ENCODE measurements at places on chromosomes 2 and 18. TPM values are rescaled to one million over a fixed set of nuclear protein-coding genes. Genes with fewer than 3 reads are reported as not detected.

- no peak for DNase-seq
Observed at GRCh38 chr2:62372824-62373223, 133.2 kb downstream of the TMEM17 start.

DNA sequence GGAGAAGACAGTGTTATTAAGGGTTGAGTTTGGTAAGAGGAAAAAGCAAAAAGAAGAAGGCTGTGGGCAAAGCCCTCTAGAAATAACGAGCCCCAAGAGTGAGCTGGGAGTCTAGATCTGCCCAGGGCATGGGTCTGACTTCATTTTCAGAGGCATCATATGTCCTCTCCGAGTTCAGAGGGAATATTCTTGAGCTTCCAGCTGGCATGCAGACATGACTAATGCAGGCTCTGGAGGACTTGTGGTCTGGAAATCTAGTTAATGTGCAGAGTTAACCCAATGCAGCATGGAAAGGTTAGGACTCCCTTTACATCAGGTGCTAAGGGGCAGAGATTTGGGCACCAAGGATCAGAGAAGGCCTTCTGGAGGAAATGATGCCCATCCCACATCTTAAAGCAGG lies 7.3 kb downstream of the ACMSD start:
- peak; percentile 60 for DNase-seq

DNA sequence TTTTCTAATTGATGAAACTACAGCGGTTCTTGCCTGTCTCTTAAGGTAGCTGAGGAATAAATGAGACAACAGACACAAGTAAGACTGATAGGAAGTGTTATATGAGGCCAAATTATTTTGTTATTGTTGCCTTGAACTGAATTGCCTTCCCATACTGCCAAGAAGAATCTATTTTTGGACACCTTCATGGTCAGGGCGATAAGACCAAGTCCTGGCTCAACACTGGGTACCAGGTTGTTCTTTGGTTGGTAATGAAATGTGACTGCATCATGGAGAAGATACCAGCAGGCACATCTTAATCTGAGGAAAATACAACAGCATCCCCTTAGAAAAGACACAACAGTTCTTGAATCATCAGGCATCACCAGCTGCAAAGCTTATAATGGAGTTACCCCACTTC lies 23.7 kb downstream of the MSGN1 start:
- no peak for DNase-seq

DNA sequence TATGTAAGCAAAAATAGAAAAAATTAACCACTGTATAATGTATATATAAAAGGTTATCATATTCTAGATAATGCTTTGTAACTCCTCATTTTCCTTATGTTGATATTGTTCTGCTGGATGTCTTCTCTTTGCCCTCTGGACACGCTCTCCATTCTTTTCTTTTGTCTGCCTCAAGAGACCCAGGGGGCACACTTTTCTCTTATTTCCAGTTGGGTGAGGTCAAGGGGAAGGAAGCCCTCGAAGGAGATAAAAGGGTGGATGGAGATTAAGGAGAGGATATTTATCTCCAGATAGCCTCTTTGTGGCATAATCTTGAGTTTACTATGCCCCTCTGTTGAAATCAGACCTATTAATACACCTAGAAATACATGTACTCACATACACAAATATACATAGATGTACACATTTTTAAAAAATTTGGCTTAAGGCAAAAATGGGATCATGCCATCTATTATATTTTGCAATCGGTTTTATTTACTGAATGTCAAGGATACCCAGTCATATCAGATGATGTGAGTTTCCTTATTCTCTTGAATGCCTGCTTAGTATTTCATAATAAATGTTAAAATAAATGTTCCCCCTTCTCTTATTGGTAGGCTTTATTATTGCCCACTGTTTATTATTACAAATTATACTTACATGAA lies 65.3 kb downstream of the LCLAT1 start:
- no peak for DNase-seq

DNA sequence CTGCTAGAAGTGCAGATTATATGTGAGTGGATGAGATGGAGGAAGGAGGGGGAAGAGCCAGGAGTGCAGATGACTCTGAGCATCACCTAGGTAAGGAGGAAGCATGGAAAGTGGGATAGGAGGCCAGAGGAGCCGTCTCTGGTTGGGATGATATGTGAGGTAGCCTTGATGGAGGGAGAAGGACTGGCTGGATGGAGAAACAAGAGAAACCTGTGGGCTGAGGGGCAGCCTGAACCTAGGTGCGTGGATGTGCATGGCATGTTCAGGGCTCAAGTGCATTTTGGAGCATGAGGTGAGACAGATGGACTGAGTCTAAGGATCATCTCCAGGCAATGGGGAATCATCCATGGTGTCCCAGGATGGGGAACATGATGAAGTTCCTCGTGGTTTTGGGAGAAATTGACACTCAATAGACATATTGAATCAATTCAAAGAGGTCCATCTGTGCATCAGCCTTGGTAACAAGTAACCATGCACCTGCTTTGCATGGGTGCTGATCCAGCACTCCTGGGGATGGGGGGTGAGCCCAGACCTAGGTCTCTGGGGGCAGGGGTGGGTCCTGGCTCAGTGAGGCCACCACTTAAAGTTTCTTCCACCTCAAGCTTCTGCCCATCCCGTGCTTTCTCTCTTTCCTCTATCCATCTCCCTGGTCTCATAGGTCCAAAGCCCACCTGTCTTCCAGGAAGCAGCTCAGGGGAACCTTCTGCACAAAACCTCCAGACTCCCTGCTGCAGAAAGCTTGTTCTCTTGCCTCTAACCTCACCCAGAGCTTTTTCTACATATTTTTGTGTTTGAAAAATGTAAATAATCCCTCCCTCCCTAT lies 19.2 kb downstream of the MYCN start:
- DNase-seq: no peak

- DNase-seq: no peak
Observed at GRCh38 chr18:63025251-63026090, 294.1 kb downstream of the BCL2 start.

The TGFA gene
- total RNA-seq: 0.43 TPM

The SESTD1 gene
- 5.6 TPM for total RNA-seq

The SLC14A1 gene
- 35.8 TPM for total RNA-seq

The CEP68 gene
- 4.5 TPM for total RNA-seq

Data from MG63 (cell line).